ENCODE measurements at places on chromosomes 16 and 17.

DNA sequence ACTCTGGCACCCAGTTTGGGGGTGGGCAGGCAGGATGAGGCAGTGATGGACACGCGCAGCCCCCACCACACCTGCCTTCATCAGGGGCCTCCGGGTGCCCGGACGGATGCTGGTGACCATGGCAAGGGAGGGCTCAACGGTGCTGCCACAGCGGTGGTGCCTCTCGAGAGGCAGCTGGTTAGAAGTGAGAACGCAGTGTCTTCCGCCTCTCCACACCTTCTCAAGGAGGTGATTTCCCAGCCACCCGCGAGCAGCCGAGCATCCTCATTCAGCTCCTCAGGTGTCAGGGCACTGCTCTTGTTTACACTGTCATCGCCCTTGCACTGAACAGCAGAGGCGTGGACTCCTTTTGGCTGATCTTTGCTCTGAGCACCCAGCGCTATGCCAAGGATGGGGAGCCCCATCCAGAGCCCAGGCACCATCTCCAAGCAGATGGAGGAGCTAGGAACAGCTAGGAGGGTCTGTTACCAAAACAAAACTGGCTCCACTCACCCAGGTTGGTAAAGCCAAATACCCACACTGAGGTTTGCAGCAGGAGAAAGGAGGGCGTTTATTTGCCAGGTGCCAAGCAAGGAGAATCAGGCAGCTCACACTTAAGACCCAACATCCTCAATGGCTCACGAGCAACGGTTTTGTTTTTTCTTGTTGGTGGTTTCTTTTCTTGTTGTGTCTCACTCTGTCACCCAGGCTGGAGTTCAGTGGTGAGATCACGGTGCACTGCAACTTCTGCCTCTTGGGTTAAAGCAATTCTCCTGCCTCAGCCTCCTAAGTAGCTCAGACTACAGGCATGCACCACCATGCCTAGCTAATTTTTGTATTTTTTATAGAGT, 174.3 kb upstream of the TNRC6C start:
- DNase-seq, result no peak

- no peak for DNase-seq
Observed at GRCh38 chr16:5302372-5303114, 204.9 kb upstream of the EEF2KMT start.

DNA sequence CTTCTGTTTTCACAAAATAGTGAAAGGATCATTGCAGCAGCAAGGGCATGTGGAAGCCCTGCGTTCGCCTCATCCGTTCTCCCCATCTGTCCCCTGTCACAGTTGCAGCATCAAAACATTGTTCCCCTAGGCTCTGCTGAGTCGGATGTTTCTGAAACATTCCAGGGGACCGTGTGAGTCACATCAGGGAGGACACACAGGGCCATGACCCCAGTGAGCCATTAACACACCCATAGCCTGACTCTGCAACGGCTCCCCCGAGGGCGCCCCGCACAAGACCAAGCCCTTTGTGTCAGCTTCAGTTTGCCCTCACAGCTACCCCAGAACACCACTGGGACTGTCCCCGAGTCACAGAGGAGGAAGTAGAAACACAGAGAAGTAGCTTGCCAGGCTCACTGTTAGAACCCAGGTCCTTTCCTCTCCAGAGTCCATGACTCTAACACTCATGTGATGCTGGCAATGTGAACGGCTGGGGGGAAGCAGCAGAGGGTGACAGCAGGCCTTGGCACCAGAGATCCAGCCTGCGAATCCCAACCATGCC, 63.3 kb upstream of the HSBP1 start:
- DNase-seq, result peak; percentile 66

- DNase-seq, result no peak
Observed at GRCh38 chr16:4509420-4509819, 29.2 kb downstream of the CDIP1 start.

DNA sequence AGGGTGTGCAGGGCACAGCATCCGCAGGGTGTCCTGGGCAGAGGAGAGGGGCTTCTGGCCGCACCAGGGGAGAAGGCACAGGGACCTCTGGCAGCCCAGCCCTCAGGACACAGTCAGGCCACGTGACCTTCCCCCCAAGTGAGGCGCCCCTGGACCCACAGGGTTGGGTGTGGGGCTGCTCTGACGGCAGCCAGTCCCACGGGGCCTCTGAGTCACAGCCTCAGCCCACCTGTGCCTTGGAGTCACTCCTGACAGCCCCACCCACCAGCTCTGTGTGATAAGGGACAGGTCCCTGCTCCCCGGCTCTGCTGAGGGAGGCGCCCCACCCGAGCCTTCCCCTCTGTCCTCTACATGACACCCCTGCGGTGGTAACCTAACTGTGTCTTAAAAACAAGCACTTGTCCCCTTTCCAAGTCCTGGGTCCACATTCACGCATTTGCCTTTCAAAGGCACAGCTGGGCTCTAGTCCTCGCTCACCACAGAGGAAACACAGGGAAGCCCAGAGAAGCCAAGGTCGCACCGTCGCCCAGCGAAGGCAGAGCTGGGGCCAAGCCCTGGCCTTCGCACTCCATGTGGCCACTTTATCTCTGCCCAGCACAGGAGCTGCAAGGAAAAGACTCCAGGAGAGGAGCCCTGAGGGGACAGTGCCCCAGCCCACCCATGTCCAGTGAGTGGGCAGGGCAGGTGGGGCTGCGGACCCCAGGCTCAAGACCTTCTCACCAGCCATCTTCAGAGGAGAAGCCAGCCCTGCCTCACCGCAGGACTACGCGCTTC, 5.1 kb upstream of the NPTX1 start:
- DNase-seq, result no peak

- no peak for DNase-seq
Observed at GRCh38 chr16:81696166-81696960, 82.7 kb upstream of the PLCG2 start.

DNA sequence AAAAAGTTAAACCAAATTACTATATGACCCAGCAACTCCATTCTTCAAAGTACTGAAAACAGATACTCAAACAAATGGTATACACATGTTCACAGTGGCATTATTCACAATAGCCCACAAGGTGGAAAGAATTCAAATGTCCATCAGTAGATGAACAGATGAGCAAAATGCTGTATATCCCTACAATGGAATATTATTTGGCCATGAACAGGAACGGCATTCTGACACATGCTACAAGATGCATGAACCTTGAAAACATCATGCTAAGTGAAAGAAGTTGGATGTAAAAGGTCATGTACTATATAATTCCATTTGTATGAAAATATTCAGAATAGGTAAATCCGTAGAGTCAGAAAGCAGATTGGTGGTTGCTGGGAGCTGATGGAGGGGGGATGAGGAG, 73.5 kb upstream of the XYLT1 start:
- DNase-seq, result no peak

DNA sequence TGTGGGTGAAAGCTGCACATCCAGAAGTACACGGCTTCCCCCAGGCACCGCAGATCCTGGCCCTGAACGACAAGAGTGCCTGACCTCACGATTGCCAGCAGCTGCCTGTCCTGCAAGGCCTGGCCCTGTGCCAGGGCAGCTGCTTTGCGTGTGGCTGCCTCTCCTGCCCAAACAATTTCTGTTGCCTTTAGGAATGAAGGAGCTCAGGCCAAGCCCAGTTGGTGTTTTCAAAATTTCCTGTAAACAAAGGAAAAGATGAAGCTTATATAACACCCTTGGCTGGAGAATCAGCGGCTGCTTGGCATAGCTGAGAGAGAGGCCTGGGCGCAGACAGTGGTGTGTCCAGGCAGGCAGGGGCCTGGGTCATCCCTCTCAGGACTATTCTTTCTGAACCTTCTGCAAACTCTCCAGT, 11.7 kb upstream of the SLC47A2 start:
- DNase-seq, result peak; percentile 91

GRCh38 chr16:4691666-4692412, 1.5 kb upstream of the NUDT16L1 start:
- peak; percentile 13 for DNase-seq

GRCh38 chr17:82832881-82833475, 6.8 kb downstream of the ZNF750 start:
- DNase-seq, result no peak

DNA sequence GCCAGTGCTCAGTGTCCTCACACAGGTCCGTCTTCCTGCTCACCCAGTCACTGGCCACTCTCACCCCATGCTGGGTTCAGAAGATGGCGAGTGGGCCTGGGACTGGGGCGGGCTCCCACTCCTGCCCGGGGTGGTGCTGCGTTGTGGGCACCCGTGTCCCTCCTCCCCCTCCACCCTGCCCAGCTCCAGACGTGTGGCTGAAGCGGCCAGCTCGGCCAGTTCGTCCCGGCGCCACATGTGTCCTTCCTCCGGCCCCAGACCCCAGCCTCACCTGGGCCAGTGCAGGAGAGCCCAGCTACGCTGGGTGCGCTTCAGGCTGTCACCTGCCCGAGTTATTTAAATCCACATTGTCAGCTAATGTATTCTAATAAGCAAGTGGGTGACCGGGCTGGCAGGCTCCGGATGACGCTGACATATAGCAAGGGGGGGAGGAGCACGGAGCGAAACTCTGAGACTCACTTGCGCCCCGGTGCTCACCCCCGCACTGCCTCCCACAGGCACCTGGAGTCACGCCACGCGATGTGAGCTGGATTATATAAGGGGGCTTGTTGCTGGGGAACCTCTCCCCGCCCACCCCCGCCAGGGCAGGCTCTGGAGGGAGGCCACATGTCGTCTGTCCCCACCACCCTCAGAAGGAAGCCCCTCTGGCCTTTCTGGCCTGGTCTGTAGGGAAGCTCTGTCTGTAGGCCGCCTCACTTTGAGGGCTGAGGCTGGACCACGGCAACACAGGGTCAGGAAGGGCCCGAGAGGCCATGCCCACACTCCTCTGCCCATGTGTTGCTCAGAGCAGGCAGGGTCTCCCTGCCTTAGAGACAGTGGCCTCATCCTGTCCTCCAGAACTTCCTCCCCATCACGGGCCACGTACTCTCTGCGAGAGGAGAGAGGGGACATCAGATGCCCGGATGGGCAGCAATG, 7.1 kb upstream of the BAIAP2 start:
- no peak for DNase-seq

- DNase-seq, result no peak
Observed at GRCh38 chr16:57735755-57736418, at the start of gene KATNB1. Gene KATNB1 (plus strand): TSS chr16:57735770. CDS start chr16:57737244, 1,474 bp downstream.

DNA sequence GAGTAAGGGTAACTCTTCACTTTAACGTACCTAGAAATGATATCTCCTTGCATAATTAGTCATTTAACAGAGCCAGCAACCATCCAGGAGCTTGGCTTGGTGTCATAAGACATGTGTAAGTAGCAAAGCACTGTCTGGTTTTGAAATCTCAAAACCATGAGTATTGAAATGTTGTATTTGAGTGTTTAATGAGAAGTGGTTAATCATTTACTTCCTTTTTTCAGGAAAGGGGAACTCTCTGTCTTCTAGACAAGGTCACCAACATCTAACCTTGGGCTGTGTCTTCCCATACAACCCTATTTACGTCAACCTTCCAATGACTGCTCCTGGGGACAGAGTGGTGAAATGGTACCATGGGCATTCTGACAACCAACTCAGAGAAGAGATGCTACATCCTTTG, 27.1 kb downstream of the PMP22 start:
- DNase-seq, result no peak

DNA sequence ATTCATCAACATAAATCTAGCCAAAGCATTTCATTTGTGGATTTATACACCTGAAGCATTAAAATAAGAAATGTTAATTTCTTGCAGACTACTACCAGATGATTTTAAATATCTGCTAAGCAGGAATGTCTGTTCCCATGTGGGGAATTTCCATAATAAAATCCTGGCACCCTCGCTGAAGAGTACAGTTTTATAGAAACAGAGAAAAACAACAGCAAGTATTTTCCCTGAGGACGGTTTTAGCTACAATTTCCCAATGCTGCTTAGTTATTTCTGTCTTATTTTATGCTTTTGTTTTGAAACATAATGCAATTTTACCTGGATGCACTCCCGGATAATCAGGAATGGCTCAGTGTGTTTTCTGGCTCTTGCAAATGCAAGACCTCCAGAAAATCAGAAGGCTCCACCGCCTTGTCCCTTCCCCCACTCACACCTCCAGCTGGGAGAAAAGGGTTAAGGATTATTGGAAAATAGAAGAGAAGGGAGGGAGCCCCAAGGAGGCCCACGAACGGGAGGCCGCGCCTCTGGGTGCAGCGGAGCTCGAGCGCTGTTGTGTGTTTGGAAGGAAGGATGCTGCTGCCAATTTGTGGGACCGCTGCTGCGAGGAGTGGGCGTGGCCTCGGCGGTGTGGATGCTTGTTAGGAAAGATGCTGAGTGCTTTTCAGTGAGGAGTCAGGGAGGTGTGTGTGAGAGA, at the start of gene CNTNAP4:
TSS of gene CNTNAP4 (plus strand) at position 657 of the 694 bp plus-strand sequence. CDS start 262 bp downstream, outside the sequence.
- peak; percentile 57 for DNase-seq

GRCh38 chr16:3793161-3793576, 75.8 kb upstream of the TRAP1 start:
- peak; percentile 62 for DNase-seq

GRCh38 chr17:7351665-7352502, at the start of gene KCTD11:
Gene KCTD11 (plus strand): TSS chr17:7352162.
- peak; percentile 98 for DNase-seq

GRCh38 chr16:73383195-73383987, 335.5 kb upstream of the ZFHX3 start:
- DNase-seq, result no peak

DNA sequence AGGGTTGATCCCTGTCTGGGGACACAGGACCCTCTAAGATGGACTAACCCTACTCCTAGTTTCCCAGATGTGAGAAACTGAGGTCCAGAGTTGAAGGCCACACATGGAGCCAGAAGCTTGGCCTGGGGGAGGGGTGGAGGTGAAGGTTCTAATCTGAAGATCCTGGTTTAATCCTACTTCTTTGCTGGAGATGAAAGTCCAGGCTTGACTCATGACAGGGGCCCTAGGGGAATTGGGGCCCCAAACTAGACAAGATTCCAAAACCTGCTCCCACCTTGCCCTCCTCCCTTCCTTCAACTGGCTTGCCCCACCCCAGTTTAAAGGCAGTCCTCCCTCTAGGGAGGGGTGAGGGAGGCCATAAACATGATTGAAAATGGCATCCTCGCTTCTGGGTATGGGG, 21.6 kb downstream of the IGF2BP1 start:
- no peak for DNase-seq

DNA sequence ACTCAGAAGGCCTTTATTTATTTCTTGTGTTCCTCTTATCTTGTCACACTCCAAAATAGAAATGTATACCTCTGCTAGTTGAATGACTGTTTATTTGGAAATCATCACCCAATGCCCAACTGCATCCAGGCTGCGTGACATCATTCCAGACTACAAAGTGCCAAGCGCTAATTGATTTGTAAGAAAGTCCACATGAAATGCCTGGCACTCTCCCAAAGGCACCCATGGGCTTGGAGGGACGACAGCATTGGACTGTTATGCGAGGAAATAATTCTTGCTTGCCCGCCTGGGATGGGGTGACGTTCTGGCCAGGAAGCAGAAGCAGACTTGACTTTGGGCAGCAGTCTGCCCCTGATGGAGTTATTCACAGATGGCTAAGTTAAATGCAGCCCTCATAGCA, 165.9 kb downstream of the CDH13 start:
- DNase-seq, result no peak

GRCh38 chr17:76442341-76443338, 10.3 kb downstream of the UBE2O start:
- no peak for DNase-seq
